Activated B cell treated with CpG ODN at 0.5 μM for 24 hours (primary cell): ENCODE measurements at places on chromosomes 5 and 9.

DNA sequence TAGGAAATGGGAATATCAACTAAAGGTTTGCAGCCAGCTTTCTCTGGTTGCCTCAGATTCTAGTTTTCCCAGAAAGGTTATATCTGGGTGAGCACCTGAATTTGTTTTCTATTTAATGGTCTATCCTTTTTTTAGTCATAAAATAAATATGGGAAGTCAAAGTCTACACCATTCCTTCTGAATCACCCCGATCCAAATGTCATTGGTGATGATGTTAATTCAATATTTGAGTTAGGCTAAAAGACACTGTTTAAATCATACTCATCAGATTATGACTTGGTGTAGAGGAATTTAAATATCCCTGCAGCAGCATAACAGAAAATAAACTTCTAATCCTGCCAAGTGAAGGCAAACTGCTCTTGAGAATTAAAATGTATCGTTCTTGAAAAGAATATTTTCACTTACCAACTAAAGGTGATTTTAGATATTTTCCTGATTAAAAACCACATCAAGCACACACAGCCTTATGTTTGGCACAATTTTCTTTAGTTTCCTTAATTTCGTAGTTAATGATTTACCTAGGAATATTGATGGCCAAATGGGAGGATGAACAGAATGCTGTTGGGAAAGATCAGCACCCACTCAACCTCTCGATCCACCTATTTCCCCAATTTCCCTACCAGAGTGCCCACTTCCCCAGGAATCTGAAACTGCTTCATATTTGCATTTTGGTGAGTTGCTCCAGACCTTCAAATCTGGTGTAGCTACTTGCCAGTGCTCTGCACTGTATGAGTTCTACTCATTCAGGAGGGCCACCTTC is 103.1 kb upstream of the TSLP start:
- DNase-seq, result no peak

- no peak for DNase-seq
Observed at GRCh38 chr9:114424126-114424525, 36.3 kb upstream of the AKNA start.

DNA sequence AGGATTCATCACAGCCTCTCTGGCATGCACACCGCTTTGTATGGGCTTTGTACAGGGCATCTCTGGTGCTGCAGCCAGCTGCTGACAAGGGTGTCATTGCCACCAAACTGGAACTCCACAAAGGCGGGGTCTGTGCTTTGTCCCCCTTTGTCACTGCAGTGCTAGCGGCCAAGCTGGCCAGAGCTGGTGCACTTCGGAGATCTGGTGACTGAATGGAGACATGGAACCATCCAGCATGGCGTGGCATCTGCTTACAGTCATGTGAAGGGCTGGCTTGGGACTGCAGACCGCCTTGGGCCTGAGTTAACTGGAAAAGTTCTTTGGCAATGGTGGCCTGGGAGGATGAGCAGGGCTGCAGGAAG is 18.7 kb upstream of the COL5A1 start:
- no peak for DNase-seq

DNA sequence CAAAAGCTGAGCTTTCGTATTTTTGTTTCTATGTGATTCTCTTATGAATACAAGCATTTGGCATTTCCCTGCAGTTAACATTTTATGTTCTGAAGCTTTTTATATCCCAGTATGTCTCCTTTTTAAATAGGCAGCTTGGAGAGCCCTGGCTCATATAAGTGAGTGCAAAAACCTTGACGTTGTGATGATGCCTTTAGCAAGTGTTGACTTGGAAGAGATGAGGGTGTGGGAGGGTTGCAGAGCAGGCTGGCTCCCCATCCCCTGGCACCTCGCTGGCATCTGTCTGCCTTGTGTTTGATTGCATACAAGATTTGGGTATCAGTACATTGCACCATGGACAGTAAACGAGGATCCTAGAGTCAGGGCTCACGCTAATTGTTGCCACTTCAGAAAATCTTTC is 42.1 kb upstream of the DIRAS2 start:
- no peak for DNase-seq

DNA sequence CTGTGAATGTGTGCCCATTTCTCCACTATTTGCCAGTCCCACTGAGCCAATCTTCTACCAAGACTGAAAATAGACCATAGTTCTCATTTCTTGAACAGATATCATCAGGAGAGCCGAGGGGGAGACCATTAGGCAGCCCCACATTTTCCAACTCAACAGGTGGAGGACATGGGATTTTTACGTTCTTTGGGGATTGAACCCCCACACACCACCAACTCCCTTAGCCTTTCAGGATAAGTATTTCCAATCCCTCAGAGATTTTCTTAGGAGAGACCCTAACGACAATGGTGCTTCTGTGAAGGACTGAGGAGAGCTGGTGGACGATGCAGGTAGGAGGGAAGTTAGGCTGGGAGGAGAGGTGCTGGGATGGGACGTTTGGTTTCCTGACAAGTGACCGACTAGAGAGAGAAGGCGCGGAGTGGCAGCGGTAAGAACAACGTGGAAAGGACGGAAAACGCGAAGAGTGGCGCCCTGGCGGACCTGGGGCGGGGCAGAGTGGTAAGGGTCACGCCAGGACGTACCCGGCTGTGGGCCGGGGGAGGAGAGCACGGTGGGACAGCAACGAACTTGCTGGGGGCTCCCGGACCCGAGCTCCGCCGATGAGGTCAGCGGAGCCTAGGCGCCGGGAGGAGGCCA is 681 bp upstream of the CHSY3 start:
- no peak for DNase-seq

- peak; percentile 36 for DNase-seq
Observed at GRCh38 chr5:40680741-40681362, 1.1 kb downstream of the PTGER4 start.

GRCh38 chr9:121949364-121949763 is 143.7 kb downstream of the TTLL11 start:
- DNase-seq, result no peak

GRCh38 chr9:13758936-13759335 is 479.4 kb upstream of the MPDZ start:
- DNase-seq, result no peak

- no peak for DNase-seq
Observed at GRCh38 chr5:126443374-126443851, 20.2 kb downstream of the GRAMD2B start.

DNA sequence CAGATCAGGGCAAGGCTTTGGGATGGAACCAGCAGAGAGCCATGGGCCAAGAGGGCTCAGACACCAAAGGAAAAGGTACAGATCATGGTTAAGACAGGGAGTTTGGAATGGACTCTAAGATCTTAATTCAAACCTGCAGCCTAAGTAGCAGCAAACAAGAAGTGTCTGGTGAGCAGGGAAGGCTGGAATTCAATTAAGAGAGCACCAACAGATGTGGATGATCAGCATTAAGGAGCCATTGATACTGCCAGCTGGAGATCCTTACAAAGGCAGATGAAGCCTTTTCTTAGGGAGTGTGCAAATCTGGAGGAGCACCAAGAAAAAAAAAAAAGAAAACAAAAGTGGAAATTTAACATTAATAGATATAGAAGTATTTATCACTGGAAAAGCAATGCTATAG is 516.8 kb downstream of the RASEF start:
- no peak for DNase-seq
